ENCODE measurements at places on chromosomes 16 and 17.

- peak; percentile 8 for DNase-seq
These were observed at the start of gene CACNA1H for GRCh38 chr16:1152651-1153259. TSS of gene CACNA1H (plus strand) at chr16:1153106. CDS start at chr16:1153738, 632 bp downstream.

DNA sequence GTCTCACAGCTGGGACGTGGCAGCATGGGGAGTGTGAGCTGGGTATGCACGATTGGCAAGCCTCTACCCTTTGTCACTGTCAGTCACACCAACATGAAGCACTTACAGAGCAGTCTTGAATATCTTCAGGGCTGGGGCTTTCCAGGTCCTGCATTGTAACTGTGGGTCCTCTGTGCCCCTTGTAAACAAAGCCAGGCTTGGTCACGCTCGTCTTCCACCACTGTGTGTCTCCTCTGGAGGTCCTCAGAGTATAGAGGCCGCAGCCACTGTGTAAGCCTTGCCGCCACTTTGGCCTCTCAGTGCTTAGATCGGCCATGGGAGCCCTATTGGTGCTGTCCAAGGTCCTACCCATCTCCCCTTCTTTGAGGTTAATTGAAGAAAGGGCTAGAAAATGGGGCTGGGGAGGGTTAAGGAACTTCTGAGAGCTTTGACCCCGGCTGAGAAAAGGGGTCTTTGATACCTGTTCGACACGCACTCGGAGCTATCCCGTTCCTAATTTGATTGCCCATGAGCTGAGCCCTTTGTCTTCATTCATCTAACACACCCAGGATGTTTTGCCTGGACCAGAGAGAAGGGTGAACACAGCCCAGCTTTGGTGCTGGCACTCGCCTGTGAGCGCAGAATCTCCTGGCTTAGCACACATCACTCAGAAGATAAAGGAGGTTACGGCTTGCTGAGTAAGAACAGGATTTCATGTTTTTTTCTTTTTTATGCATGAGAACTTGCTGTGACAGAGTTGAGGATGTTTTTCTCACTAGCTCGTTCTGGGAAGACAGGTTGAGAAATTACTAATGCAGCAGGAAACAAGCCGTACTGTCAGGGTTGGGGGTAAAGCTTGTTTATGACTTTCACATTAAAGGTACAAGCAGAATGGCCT lies 267.9 kb downstream of the CPPED1 start:
- no peak for DNase-seq

- DNase-seq, result no peak
These were observed 193.5 kb upstream of the IRX6 start for GRCh38 chr16:55130456-55130855.

GRCh38 chr16:19210968-19211367 lies 42.9 kb downstream of the SYT17 start:
- no peak for DNase-seq

DNA sequence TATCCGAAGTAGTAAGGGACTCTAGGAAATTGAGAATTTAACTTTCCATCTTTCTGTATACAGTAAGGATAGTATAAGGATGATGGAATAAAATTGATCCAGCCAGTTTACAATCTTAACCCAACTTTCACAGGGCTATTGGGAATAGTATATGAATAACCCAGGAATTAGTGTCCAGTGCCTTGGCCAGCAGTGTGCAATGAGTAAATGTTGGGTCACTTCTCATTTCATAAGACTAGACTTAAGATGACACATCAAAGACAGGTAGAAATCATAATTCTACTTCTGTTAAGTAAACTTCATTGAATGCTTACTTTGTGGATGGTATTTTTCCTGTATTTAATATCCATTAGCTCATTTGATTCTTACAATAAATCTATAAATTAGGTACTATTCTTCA lies 949.6 kb upstream of the GOT2 start:
- no peak for DNase-seq

GRCh38 chr16:23424292-23424958 lies 28.6 kb downstream of the COG7 start:
- DNase-seq, result no peak

DNA sequence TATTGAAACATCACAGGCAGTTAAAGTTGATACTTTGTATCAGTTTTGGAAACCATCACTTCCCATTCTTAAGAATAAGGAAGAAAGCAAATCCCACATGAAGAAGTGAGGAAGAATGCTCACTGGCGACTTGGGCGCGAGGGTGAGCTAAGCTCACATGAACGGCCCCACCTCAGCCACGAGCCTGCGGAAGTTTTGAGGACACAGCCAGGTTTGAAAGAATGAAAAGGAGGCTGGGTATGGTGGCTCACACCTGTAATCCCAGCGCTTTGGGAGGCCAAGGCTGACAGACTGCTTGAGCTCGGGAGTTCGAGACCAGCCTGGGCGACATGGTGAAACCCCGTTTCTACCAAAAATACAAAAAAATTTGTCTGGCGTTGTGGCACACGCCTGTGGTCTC lies 110.3 kb upstream of the CHMP6 start:
- DNase-seq, result no peak

DNA sequence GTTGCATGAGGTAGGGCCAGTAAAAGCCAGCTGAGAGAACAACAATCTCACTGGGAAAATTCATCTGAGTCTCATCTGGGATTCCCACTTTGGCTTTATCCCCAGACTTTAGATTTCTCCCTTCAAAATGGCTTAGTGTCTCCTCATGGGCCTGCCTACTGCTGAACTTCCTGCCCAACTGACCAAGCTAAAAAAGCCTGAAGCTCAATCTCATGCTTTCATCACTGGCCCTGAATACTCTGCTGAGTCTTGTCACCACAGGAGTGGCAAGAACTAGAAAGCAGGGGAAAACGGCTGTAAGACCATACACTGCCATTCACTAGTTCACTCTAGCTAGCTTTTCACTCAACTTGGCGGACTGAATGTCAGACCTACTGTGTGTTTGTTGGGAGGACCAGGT lies 96.4 kb upstream of the NOG start:
- no peak for DNase-seq

DNA sequence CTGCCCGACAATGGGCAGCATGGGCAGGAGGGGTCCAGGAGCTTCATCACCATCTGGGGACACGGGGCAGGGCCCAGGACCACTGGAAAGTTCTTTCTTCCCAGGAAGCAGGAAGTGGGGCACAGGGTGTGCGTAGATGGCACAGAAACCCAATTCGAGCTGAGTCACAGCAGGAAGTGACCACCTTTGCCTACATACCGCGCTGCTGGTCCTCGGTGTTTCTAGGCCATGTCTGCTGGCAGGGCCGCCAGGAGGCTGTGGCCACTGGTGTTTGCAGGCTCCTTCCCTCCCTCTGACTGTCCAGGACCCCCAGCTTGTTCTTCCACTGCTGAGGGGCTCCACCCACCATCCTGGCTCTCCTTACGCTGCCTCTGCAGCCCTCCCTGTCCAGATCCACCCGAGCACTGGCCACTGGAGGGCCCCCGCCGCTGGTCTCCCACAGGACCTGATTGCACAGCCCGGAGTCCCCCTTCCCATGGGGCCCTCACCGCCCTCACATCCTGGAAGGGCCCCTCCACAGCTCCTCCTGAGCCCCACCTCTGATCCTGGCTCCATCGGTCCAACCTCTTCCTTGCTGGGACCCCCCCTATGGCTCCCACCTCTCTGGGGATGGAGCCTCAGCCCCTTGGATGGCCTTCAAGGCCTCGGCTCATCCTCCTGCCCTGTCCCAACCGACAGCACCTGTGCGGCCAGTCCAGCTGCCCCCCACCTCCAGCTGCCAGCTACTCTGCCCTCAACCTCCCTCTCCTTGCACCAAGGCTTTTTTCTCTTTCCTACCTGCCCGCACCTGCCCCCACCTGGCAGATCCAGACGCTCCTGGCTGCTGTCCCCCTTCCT lies 14.5 kb upstream of the RASD1 start:
- no peak for DNase-seq

- no peak for DNase-seq
These were observed 3.0 kb downstream of the ARHGDIA start for GRCh38 chr17:81867991-81868673.

GRCh38 chr17:18129041-18129502 lies 20.5 kb downstream of the MYO15A start:
- no peak for DNase-seq

GRCh38 chr16:928526-928925 lies 42.3 kb downstream of the LMF1 start:
- DNase-seq, result no peak

DNA sequence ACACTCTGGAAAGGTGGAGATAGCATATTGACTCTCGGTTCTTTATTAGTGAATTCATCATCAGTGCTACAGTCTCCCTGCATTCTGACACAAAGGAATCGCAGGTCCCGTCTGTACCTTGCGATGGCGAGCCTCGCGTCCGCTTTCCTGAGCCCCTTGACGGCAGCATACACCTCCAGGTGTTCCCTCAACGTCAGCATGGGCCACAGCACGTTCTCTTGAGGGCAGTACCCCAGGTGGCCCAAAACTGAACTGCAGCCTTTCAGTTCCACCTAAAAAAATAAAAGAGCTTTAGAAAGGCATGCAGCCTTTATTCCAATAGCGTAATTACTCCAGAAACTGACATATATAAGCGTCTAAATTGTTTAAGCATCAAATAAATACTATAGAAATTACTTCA lies 24.2 kb upstream of the ABCA9 start:
- no peak for DNase-seq

DNA sequence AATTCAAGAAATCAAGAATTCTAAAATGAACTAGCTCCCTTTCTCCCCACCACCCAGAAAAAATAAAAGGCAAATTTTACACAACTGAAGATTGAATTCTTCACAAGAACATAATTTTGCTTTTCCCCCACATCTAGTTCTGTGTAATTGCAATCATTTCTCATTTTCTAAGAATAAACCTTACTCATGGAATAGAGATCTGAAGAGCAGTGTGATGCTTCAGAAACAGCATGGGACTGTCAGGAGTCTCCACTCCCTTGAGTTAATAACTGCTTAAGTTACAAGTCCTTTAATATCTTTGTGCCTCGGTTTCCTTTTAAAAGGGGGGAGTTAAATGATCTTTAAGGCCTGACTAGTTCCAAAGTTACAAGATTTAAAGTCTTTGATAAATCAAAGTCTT lies 53.7 kb downstream of the CACNG1 start:
- no peak for DNase-seq

DNA sequence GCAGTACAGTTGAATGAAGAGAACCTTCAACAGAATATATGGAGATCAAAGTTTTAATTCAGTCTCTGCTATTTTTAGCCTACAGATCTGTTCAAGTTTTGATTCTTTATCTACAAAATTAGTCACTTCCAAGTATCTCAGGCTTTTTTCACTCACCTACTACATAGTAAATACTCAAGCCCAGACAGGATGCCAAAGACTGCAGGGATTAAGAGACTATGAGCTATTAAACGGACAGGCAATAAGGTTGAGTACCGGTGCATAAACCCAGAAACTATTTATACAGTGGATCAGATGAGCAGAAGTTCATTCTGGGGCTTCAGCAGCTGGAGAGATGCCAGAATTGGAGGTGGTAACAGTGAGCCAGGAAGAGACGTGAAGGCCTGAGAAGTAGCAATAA lies 18.7 kb upstream of the OR3A1 start:
- no peak for DNase-seq

DNA sequence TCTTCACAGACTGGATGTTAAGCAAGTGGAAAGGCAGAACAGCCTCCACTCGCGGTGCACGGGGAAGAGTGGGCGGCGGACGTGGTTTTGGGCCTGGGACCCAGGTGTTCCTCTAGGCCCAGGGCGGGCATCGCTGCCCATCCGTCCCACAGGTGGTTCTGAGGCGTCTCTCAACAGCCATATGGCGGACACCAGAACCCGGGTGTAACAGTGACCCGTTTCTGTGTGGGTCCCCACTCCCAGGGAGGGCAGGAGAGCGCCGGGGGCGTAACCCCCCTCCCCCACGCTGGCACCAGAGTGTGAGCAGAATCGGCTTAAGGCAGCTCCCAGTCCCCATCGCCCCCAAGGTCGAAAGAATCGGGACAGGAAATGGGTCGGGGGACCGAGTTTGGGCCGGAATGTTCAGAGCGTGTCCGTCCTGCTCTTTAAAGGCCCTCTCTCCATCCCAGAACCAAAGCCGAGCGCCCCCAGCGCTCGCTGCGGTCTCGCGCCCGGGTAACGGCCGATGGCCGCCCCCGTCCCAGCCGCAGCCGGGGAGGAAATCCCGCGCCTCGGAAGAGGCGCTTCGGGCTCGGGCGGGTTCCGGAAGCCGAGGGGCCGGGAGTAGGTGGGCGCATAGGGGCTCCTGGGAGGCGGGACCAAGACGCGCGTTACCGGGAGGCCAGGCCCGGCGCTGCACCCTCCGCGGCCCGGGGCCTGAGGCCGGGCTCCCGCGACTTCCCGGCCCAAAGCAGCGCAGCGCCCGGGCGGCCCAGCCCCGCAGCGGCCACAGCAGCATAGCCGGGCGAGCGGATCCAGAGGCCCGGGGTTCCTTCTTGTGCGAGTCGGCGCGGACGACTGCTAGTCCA lies at the start of gene TK2:
Gene TK2, minus strand, starts transcription at position 839 of the 848 bp plus-strand sequence. Its CDS starts 61 bp downstream, at position 778.
- DNase-seq, result no peak

DNA sequence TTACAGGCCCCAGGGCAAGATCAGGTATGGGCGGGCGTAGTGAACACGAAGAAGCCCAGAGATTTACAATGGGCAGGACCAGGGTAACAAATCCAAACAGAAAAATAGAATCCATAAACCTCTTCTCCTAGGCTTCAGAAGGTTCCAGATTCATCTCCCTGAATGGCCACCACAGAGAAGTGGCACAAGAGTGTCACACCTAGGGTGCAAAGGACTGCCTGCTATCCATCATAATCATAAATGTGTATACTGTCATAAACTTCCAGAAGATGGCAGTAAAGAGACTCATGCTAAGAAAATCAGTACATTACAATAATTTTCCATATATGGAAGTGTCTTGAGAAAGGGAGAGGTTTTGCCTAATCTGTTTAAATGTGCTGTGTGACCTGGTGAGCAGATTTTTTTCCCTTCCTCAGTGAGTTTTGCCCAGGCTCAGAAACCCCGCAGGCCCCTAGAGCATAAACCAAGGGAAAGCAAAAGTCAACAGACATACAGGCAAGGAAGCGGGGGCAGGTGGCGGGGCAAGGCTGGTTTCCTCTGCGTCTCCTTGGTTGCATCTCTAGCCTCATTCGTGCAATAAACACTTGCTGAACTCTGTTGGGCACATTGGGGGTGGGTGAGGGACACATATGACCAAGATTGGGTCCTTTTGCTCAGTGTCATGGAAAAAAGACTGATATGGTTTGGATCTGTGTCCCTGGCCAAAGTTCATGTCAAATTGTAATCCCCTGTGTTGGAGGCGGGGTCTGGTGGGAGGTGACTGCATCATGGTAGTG lies 92.0 kb upstream of the CDH5 start:
- DNase-seq, result no peak
